ENCODE measurements at places on chromosomes 11 and 22.

GRCh38 chr22:27919942-27920755 is 1.1 kb upstream of the PITPNB start:
- DNase-seq = peak; percentile 86

GRCh38 chr22:49976439-49977175 is 16.0 kb downstream of the PIM3 start:
- no peak for DNase-seq

- peak; percentile 50 for DNase-seq
These were observed 63.2 kb downstream of the GRIA4 start for GRCh38 chr11:105673089-105673488.

- DNase-seq = no peak
These were observed 74.7 kb upstream of the B3GAT1 start for GRCh38 chr11:134486704-134487103.

- no peak for DNase-seq
These were observed 132.8 kb upstream of the RASSF10 start for GRCh38 chr11:12876340-12876739.

DNA sequence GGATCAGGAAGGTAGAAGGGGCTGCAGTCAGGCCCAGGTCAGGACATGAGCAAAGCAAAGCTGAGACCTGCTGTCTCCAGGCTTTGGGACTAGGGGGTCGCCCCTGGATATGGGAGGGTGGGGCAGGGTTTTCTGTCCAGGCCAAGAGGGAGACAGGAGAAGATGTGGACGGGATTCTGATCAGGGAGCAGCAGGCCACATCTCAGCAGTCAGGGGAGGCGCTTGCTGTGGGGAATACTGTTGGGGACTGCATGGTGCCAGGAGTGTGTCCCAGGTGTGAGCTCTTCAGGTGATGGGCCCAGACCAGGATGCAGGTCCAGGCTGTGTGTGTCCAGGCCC is 29.3 kb downstream of the IGLL5 start:
- DNase-seq = no peak

- no peak for DNase-seq
These were observed 7.9 kb downstream of the FOXR1 start for GRCh38 chr11:118979434-118979833.

- DNase-seq = no peak
These were observed 17.2 kb upstream of the CTSD start for GRCh38 chr11:1780700-1781592.

- DNase-seq = peak; percentile 93
These were observed 25.4 kb downstream of the MMP20 start for GRCh38 chr11:102599642-102600261.

DNA sequence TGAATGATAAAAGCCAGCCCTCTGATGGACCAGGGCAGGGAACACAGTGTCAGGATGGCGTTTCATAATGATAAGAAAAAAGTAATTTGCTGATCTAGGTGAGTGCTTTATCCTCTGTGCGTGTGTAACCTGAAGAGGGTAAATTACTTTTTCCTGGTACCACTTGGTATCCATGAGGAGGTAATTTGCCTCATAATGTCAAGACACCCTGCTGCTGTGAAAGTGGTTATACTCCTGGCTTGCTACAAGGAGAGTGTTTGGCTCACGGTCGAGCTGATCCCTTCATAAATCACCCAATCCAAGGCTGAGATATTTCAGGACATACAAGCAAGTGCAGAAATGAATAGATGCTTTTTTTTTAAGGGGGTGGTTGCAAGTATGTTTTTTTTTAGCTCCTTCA is 207.2 kb upstream of the PGR start:
- no peak for DNase-seq

- DNase-seq = no peak
These were observed 354.3 kb downstream of the MIAT start for GRCh38 chr22:27011717-27012116.

DNA sequence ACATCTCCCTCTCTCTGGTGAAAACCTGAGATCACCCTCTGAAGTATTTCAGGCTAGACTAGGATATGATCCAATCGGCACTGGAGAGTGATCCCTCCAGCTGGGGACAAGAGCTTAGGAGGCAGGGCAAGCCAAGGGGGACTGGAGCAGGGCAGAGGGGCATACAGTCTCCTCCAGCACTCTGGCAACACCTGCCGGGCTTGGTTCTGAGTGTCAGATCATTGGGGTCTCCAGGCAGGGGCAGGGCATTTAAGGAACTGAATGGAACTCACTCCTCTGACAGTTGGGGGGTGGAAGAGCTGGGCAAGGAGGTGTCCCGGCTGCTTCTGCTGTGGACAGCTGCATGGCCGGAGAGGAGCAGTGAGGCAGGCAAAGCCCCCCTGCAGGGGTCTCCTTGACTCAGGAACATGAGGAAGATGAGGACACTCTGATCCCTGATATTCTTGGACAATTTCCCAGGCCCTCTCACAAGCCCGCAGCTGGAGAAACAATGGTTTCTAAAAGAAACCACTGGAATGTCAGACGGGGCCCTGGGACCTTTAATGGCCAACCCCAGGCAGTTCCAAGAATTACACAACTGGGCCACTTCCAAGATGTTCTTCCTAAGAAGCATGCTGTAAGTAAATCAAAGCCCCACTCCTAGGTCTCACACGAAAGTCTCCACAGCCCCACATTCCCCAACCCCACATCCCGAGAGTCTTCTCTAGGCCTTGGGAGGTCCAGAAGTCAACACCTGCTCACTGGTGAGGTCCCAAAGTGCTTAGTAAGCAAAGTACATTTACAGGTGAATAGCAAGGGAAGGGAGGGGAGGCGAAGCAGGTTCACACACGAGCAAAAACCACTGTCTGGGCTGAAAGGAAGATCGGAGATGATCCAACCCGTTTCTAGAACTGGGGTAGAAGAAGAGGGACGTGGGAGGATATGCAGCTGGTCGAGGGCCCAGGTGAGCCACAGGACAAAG is 1.2 kb upstream of the CCDC86 start:
- peak; percentile 96 for DNase-seq

DNA sequence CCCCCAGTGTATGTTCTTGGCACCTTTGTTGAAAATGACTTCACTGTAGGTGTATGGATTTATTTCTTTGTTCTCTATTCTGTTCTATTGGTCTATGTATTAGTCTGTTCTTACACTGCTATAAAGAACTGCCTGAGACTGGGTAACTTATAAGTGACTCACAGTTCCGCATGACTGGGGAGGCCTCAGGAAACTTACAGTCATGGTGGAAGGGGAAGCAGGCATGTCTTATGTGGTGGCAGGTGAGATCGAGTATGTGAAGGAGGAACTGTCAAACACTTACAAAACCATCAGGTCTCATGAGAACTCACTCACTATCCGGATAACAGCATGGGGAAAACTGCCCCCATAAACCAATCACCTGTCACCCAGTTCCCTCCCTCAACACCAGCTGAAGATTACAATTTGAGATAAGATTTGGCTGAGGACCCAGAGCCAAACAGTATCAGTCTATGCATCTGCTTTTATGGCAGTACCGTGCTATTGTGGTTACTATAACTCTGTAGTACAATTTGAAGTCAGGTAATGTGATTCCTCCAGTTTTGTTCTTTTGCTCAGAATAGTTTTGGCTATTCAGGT is 836.2 kb downstream of the DLG2 start:
- no peak for DNase-seq

DNA sequence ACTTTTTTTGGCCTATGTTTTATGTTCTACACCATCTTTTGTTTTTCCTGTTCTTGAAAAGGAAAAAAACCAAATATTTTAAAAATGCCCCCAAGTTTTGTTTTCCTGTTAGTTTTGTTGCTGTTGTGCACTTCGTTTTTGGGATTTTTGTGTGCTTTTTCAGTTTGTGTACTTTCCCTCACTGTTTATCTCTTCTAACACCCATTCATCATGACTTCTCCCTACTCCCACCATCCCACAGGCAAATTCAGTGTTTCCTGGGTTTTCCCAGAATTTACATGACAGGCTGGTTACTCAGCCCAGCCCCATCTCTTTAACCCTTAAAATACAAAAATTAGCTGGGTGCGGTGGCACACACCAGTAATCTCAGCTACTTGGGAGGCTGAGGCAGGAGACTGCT is 15.6 kb downstream of the TMEM123 start:
- peak; percentile 31 for DNase-seq

GRCh38 chr11:86069408-86070101 is 671 bp upstream of the PICALM start:
- DNase-seq = peak; percentile 99

GRCh38 chr22:48838376-48838775 is 989.3 kb downstream of the BRD1 start:
- DNase-seq = no peak

DNA sequence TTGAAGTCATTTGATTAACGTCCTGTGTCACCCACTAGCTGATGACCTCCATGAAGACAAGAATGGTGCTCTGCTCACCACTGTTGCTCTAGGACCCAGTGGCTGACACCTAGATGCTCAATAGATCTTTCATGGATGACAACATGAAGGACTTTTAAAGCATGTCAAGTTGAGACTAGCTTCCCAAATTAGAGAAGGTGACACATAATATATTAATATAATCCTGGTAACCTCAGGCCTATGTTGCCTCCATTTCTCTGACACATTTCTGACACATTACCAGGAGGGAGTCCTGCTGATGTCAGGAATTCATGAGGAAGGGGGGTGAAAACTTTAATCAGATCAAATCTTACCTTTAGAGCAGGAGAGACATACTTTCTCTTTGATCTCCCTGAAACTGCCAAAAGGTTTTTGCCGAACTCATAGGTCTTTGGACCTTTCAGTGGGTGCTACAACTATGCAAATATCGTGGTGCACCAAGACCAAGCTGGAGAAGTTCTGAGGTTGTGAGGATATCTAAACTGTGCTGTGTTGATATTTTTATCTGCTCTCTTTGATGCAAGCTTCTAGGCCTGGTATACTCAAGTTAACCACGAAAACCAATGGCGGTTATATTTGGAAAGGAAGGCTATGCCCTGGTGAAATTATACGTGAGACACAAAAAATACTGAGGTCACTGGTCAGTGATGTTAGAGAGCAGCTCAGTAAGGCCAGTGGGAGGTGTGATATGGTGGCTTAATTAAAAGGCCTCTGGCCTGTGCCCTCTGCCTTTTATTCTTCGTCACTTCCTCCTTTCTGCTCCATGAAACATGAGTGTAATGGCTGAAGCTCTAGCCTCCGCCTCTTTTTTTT is 13.2 kb upstream of the AMPD3 start:
- no peak for DNase-seq

GRCh38 chr11:124108156-124108555 is 7.1 kb upstream of the VWA5A start:
- DNase-seq = peak; percentile 4

DNA sequence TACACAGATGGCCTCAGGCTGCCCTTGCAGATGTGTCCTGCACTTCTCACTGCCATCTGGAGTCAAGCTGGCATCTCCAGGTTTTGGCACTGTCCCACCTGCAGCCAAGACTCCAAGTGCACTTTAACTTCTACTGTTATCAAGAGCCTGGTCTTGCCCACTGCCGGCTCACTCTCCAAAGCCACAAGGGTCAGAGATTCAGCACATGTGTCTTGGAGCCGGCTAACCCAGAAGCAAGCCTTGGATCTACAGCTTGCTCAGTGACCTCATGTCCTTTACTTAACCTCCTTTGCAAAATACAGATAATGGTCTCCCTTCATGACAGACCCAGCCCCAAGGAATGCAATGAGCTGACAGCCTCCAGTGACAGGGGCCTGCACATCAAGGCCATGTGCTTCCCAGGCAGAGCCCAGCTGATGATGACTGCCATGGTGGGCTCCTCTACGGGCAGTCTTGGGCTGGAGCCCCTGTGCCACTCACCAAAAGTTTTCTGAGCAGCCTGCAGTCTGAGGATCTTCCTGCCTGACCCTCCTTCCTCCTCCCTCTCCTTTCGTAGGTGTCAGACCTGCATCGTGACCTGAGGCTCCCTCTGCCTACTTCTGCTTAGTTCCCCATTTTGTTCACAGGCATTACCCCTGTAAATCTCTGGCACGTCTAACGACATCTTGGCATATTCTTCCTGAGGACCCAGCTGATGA is 9.0 kb downstream of the TP53AIP1 start:
- no peak for DNase-seq

GRCh38 chr11:96430668-96431067 is 40.9 kb downstream of the JRKL start:
- DNase-seq = no peak

DNA sequence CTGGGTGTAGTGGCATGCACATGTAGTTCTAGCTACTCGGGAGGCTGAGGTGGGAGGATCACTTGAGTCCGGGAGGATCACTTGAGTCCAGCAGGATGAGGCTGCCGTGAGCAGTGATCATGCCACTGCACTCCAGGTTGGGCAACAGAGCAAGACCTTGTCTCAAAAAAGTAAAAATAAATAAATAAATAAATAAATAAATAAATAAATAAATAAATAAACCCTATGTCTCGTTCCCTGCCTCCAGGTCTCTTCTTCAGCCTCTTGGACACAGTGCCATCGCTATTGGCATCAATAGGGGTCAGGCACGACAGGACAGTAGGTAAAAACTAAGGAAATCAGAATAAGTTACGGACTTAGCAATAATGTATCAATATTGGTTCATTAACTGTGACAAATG is 23.4 kb upstream of the SYT12 start:
- DNase-seq = no peak

- DNase-seq = no peak
These were observed 131.9 kb upstream of the MTNR1B start for GRCh38 chr11:92837595-92837994.

GRCh38 chr11:67437082-67437808 is at the start of gene PTPRCAP:
Gene PTPRCAP (minus strand): TSS chr11:67437682. CDS start chr11:67437619, 63 bp downstream.
- no peak for DNase-seq

DNA sequence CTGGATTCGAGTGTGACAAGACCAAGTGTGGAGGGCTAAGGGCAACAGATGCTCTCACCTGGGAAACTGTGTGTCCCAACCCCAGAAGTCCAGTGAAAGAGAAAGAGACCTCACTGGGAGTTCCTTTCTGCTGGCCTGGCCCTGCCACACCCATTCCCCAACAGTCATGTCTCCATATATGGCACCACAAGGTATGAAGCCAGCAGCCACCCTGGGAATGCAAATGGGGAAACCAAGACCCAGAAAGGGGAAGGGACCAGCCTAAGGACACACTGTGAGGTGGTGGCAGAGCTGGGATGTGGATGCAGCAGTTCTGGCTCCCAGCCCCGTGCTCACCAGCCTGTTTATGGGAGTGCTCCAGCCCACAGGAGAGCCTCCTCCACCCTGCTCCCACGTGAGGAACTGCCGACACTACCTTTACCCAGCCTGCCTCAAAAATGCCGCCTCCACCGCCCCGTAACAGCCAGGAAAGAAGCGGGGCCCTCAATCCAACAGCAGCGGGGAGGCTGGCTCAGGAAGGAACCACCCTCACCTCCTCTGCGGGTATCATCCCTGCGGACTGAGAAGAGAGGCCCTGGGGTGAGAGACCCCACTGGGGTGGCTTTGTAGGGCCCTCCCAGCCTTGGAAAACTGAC is 12.6 kb downstream of the LMO1 start:
- no peak for DNase-seq

GRCh38 chr11:125072961-125073590 is 10.0 kb downstream of the SLC37A2 start:
- no peak for DNase-seq

GRCh38 chr11:1234771-1235305 is 12.0 kb downstream of the MUC5B start:
- no peak for DNase-seq

DNA sequence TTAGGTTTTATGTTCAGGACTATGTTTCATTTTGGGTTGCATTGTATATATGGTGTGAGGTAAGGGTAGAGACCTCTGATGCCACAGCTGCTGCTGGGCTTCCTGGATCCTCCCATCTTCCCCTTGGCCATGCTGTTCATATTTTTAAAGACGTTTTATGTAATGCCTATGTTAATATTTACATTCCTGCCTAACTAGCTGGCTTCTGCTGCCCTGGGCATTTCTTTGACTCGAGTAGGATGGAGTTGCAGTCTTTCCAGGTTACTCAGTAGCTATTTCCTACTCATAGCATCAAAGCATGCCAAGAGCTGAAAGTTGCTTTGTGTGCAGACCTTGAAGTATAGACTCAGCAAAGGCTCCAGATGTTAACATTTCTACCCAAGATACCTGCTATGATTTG is 220.5 kb upstream of the CADM1 start:
- DNase-seq = peak; percentile 58
